ENCODE measurements at places on chromosomes 2 and 18. TPM values are rescaled to one million over a fixed set of nuclear protein-coding genes. Genes with fewer than 3 reads are reported as not detected.

DNA sequence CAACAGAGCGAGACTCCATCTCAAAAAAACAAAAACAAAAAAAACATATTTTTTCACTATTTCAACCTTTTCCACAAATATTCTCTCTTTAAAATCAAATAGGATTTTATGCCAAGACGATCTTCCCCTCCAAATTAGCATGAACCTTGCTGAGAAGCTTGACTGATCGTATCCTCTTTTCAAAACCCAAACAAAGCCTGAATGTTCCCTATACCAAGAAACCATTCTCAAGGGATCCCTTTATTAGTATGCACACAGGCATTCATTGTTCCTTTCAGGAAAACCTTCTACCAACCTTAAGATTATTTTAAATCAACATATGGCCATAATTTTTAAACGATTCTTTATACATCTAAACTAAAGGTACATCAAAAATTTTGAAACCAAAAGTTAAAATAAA is 6.3 kb downstream of the SPIRE1 start:
- DNase-seq, result no peak

- no peak for DNase-seq
Observed at GRCh38 chr2:11502740-11503292, 31.0 kb upstream of the GREB1 start.

DNA sequence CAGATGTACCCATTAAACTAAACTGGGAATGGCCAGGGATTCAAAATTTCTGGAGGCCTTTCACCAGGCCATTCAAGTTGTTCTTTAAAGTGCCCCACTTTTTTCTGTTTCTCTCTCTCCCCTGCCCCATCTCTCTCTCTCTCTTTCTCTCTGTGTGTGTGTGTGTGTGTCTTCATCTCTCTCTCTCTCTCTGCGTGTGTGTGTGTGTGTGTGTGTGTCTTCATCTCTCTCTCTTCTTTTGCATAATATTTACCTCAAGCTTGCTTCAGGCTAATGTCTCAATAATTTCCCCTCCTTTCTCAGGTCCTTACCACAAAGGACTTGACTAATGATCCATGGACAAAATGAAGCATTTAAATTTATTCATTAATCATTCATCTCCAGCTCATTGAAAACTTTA is 164.2 kb upstream of the KLHL14 start:
- no peak for DNase-seq

- no peak for DNase-seq
Observed at GRCh38 chr2:74739129-74739528, 85.1 kb downstream of the SEMA4F start.

- no peak for DNase-seq
Observed at GRCh38 chr2:45119855-45120254, 110.6 kb upstream of the SIX2 start.

DNA sequence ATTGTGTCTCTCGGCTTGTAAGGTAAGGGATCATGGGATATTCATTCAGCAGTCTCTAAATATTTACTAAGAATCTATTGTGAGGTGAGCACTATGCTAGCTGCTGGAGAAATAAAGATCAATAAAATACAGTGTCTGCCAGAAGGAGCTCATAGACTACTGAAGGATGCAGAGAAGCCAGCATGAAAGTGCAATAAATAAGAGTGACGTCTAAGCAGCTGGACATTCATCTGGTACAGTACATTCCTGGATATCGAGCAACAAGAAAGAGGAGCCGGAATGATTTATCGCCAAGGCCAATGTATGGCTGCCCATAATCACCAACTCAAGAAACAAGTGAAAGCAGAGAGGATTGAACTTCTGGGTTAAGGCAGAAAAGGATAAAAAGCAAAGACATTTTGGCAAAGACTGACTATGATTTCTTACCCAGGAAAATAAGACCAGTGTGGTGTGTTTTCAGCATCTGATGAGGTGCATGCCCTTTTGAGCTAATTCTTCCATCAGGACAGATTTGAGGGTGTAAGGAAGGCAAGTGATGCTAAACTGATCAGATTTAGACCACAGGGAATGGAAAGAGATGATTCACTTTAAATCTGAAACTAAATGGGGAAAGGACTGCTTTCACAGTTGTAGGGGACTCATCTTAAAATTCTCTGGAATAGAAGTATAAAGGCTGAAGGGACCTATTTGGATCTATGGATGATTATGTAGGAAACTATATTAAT is 18.7 kb upstream of the LMAN1 start:
- no peak for DNase-seq

DNA sequence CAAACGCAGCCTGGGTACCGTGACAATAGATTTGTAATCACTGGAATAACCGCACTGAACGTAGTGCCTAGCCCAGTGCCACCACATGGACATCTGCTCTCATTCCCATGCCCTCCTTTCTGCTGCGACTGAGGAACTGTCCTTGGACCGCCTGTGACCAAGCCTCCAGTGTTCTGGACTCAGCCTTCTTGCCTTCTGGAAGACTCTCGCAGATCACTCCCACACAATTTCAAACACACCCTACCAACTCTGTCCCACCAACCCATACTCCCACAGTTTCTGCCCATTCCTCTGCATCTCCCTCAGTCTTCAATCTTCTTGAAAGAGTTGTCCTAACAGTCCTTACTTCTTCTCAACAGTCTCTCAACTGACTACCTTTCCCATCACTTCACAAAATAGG is 2.1 kb downstream of the RNF149 start:
- no peak for DNase-seq

DNA sequence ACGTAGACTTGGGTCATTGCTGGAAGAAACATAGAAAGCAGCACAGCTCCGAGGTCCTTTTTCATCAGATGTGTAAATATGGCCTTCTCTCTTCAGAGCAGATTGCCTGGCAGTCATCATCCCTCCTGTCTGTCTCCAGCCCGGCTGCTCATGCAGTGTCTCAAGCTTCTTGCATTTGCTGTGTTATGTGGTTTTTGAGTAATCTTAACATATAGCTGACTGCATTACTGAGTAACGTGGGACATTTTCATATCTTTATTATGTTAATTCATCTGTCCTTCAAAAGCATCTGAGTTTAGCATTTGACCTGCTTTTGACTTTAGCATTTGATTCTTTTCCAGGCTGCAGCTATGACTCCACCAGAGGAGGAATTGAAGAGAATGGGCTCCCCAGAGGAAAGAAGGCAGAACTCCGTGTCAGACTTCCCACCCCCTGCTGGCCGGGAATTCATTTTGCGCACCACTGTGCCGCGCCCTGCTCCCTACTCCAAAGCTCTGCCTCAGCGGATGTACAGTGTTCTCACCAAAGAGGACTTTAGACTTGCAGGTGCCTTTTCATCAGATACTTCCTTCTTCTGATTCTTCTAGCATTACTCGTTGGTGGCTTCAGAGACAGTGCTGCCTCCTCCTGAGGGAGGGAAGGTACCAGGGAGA is 116.2 kb downstream of the RAB3GAP1 start:
- DNase-seq, result no peak

GRCh38 chr2:34368304-34368703 is 769.2 kb upstream of the FAM98A start:
- DNase-seq, result no peak

DNA sequence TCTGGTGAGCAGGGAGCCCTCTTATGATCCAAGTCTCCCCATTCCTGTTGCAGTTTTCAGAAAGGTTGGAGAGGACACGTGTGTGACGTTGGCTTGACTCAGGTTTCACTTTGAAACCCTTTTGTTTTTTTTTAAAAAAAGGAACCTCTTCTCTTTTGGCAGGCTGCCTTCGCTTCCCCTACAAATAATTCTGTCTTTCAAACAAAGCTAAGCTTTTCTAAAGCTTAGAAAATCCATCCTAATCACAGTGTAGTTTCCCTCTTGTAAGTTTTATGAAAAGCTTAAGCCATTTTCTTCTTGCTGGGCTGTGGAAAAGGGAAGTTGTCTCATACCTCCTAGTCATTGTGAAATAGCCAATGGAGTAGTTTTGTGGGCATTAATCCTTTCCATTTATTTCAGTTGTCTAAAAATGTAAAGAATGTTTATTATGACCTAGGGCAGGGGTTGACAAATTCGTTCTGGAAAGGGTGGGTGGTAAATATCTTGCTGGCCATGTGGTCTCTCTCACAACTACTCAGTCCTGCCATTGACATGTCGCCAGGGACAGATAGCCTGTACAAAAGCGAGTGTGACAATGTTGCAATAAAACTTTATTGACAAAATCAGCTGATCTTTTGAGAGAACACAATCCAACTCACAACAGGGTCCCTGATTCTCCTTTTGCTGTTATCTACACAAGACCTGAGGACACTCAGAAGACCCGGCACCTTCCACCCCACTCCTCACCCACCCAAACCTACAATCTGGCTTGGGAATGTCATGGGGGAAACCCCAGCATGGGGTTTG is 878.8 kb downstream of the RNF144A start:
- no peak for DNase-seq

GRCh38 chr2:120589771-120590608 is 145.7 kb upstream of the GLI2 start:
- no peak for DNase-seq

DNA sequence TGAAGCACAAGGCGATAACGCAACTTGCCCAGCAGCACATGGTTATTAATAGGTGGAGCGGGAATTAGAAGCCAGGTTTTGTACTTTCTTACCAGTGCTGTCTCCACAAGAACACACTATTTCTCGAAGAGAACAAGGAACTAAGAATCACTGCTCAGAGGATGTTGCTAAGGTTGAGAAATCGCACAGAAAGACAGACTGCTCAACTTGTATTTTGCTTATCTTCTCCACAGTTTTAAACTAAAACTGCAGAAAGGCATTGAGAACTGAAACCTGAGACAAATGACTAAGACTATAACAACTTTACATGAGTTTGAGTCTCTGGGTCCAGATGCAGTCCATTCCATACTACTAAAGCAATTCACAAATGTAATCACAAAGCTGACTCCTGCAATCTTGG is 6.2 kb downstream of the PRKD3 start:
- DNase-seq, result no peak

DNA sequence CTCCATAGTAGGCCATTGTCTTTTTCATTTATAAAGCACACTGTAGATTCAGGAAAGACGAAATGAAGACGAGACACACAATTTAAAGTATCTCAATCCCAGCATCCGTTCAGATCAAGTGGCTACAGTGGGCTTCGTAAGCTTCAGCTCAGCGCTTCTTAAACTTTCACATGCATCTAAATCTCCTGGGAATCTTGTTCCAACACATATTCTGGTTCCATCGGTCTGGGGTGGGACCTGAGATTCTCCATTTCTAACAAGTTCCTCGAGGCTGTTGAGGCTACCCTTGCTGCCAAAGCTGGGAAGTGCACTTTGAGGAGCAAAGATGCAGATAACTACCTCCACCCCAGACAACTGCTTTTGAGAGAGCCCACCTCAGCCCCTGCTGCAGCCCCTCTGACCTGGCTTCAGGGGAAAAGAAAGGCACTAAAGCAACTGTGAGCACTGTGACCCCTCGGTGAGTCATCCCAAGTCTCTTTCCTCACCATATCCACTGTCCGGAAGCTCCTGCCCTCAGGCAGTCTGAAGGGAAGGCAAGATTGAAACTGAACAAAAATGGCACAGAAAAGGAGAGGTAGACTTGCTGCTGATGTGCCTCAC is 201.1 kb upstream of the FBXO11 start:
- DNase-seq, result no peak

DNA sequence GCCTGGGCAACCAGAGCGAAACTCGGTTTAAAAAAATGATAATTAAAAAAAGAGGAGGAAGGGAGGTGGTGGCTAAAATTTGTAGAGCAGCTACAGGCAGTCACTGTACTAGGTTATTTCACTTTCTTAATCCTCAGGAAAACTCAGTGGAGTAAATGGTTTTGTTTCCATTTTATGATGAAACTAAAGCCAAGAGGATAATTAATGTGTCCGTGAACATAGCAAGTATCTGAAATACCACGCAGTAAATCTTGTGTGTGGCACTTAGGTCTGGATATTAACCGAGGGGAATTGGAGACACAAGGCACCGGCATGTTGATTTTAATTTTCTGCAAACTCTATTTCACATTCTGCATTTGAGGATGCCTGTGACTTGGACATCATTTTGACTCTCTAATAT is 14.5 kb downstream of the SH3BP4 start:
- no peak for DNase-seq

DNA sequence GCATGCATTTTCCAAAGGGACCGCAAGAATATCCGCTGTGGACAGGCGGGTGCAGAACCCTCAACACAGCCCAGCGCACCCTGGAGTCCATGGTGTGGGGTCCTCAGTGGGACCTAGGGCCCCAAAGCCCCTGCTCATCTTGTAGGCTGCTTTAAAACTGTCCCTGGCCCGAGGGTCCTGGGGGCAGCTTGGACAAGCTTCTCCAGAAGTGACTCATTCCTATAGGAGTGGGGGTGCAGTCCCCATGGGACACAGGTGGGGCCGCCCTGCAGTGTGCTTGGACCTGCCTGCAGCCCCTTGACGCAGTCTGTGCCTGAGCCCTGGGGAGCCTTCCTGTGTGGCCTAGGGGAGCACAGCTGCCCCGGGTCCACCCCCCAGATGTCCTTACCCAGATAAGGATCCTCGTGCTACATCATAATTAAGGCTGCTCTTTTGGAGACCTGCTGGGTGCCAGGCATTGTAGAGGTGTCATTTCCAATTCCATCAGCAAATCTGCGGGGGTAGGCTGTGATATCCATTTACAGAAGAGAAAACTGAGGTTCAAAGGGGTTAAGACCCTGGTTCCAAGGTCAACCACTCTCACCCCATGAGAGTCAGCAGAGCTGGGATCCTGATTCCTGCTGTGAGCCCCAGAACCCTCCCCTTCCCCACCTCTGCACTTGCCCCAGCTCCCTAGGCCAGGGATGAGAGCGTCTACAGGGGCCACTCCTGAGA is 1.7 kb upstream of the HS6ST1 start:
- no peak for DNase-seq

DNA sequence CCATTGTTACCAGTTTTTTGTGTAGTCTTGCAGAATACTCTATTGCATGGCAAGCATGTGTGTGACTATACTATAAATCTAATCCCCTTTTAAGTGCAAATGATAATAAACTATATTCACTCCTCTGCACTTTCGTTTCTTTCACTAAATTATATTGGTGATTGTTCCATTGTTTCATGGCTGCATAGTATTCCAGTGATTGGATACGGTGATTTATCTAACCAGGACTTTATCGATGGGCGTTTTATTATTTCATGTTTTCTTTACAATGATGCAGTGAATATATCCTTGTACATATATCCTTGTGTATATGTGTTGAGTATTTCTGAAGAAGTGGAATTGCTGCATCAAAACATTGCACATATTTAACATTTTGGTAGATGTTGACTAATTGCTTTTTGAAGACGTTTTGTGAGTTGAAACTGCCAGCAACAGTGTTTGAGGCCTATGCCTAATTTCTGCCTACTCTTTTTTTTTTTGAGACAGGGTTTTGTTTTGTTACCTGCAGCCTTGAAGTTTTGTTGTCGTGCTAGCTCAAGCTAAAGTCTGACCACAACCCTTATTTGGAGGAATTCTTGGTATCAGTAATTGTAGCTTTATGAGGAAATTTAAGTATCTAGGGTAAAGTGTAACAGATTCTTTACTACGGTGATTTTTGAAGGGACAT is 2.7 kb downstream of the MIB1 start:
- no peak for DNase-seq

SLC16A14 gene
- 8.4 TPM for total RNA-seq

WDR7 gene
- total RNA-seq, result 27.5 TPM

ALPI gene
- total RNA-seq, result not detected

LAMA1 gene
- 2.4 TPM for total RNA-seq

LYG2 gene
- total RNA-seq, result not detected

MGAT5 gene
- 45.9 TPM for total RNA-seq

RIT2 gene
- not detected for total RNA-seq

MLPH gene
- total RNA-seq, result 41.4 TPM

CD302 gene
- total RNA-seq, result 59.4 TPM

NR4A2 gene
- 31.5 TPM for total RNA-seq

TMEFF2 gene
- total RNA-seq, result not detected

NCKAP5 gene
- total RNA-seq, result 11.7 TPM

Data from tibial nerve (tissue), 4 donors.